ENCODE measurements at places on chromosomes 4 and X.
A peak's percentile ranks its signal among the peaks of the same experiment; 100 is the strongest.

GRCh38 chr4:54281054-54281766, 52.1 kb downstream of the PDGFRA start:
- DNase-seq: peak; percentile 27

DNA sequence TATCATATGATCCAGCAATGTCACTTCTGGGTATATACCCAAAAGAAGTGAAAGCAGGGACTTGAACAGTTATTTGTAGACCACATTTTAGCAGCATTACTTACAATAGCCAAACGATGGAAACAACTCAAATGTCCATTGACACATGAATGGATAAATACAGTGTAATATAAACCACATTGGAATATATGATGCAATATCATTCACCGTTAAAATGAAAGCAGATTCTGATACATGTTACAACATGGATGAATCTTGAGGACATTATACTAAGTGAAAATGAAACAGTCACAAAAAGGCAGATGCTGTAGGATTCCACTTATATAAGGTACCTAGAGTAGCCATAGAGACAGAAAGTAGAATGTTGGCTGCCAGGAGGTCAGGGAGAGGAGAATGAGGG, 130.5 kb upstream of the SMAD1 start:
- DNase-seq: no peak

DNA sequence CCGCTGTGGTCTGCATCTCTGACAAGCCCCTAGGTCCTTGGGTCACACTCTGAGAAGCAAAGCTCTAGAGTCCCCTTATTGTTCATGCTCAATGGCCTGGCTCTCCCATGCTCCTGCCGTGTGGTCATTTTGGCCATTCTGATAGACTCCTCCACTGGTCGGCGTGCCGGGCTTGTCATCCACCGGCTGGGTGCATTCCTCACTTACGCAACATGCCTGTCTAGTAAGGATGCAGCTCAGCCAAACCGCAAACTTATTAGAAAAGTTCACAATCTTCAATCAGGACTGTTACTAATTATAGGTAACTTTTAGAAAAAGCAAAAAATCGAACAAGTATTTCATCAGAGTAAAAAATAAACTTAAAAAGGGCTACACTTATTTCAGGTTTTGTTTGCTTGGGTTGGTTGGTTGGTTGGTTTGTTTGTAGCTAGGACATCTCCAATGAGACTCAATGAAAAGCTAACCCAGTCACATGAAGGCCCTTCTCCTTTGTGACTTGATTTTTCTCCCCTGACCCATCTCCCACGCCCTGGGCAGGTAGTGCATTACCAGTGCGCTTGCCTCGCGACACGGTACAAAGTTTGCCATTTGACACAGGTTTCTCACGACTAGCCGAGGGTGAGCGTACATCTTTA, 41.0 kb downstream of the IRF2 start:
- no peak for DNase-seq

DNA sequence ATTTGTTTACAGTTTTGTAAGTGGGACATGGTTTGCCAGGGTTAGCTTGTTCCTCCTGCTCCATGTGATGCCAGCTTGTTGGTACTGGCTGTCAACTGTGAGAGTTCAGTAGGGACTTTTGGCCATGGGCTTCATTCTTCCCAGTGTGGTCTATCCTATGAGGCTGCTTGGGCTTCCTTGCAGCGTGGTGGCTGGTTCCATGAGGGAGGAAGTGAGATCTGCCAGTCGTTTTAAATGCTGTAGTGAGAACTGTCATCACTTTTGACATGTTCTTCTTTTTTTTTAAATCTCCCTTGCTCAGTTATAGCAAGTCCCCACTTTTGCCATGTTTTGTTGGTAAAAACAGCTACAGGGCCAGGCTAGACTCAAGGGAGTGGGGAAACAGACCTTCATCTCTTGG, 15.9 kb downstream of the NSD2 start:
- no peak for DNase-seq

GRCh38 chr4:3531318-3531878, 824 bp downstream of the LRPAP1 start:
- DNase-seq: peak; percentile 21

- DNase-seq: no peak
Measured at GRCh38 chrX:40043895-40044294, 53.9 kb downstream of the BCOR start.

GRCh38 chr4:140877781-140878180, 121.6 kb upstream of the TBC1D9 start:
- DNase-seq: no peak

DNA sequence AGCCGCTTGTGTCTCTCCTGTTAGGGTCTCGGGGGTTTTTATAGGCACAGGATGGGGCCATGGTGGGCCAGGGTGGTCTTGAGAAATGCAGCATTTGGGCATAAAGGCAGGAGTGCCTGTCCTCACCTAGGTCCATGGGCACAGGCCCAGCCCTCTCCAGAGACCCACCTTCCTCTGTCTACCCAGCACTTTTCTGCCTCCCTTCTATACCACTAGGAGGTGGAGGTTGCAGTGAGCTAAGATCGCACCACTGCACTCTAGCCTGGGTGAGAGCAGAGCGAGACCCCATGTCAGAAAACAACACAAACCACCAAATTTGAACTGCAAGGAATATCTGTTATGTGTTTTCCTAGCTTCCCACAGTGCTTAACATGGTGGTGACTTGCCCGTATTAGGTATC, 38.0 kb downstream of the MOB1B start:
- no peak for DNase-seq

DNA sequence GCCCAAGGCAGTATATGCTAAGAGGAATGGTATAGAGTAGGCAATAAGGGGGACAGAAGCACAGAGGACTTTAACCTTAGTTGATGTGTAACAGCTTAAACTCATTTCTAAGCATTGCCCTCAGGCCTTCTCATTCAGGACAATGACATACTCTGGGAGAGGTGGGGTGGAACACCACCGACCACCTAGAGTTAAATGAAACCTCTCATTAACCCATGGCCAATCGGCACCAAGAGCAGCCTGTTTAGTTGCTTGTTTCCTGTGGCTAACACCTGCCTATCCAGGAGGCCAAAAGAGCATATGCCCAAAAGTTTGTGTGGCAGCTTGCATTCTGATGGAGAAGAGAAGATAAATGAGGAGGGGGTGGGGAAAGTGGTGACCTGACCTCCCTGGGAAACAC, 88.7 kb upstream of the PLAC1 start:
- peak; percentile 4 for DNase-seq

DNA sequence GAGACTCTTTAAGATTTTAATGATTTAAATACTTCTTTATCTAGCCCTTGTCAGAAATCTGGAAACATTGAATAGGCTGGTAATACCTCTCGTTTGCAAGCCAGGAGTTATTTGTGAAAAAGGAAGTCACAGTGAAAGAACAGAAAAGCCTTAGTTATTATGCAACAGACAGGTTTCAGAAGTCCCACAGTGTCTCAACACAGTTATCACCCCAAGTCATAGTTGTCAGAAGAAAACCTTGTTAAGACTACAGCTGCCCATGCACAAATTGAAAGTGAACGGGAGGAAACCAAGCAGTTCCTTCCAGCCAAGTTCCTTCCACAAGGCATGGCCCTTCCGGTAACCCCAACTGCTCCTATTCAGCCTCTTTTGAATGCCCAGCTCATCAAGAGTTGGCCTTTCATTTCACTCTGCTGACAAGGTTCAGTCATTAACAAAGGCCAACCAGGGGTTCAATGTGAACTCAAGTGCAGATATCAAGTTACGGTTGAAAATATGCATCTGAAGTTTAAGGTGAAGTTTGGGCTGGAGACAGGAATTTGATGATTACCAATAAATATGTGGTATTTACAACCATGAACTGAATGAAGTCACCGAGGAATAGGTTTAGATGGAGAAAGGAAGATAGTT, 15.6 kb downstream of the ALPK1 start:
- DNase-seq: no peak

- no peak for DNase-seq
Measured at GRCh38 chrX:555725-556666, 74.6 kb upstream of the SHOX start.

DNA sequence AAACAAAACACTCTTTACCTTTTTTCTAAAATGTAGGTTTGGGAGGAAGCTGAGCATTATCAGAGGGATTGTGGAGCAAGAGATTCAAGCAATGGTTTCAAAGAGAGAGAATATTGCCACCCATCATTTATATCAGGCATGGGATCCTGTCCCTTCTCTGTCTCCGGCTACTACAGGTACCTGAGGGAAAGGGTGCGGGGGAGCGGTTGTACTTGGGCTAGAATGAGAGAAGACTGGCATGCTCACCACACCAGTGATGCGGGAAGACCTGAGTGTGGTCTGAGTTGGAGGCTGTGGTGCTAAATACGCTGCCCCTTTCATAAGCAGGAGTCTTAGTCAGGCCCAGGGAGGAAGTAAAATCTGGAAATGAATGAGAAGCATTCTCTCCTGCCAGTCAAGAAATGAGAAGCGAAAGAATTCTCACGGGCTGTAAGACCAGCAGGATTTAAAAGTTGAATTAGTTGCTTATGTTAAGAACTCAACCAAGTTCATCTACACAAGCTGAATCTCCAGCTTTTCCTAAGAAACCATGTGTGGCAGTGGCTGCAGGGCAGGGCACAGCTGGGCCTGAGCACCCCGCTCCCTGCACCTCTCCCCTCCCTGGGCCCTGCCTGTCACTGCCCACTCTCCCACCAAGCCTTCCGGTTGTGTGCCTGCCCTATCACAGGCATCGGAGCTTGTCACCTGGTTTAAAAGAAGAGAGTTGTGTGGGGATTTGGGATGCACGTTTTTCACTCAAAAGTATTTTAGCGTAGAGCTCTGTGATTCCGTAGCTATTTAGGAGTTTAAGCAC, 24.8 kb upstream of the MSANTD1 start:
- DNase-seq: no peak

Measured in kidney tubule cell (primary cell).